ENCODE measurements at places on chromosomes 5 and 9.

GRCh38 chr9:28004900-28005299 lies 431.6 kb upstream of the C9orf72 start:
- DNase-seq = no peak

DNA sequence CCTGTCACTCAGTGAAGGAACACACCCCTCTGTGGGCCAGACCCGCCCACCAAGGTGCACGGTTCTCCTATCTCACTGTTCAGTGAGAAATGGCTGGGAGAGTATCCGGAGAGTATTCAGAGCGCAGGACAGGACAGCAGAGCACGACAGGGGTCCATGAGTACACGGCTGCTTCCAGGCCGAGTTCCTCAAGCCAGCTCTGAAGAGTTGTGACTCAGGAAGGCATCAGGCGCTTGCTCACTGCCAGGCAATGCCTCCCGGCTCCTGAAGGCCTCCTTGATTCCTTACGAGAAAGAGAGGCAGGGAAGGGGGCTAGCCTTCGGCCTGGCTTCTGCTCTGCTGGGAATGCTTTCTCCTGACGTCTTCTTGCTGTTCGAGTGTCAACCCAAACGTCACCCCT lies 132.1 kb upstream of the PPP1R26 start:
- no peak for DNase-seq

DNA sequence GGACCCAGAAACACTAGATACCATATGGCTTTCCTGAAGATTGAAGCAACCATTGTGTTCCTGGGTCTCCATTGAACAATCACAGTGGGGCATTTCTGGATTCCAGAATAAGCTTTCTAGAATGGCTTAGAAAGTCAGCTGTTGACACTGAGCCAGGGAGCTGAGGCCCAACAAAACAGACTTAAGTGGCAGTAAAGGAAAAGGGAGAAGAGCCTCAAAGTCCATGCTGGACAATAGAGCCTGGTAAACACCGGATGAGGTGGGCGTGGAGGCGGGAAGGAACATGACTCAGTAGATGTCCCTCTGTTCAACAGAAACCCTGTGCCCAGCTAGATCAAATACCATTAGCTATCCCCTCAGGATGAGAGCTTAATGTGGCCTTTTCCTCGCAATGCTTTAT lies 14.8 kb downstream of the SPARC start:
- DNase-seq = no peak

GRCh38 chr9:110104261-110104809 lies 103.6 kb downstream of the C9orf152 start:
- DNase-seq = no peak

DNA sequence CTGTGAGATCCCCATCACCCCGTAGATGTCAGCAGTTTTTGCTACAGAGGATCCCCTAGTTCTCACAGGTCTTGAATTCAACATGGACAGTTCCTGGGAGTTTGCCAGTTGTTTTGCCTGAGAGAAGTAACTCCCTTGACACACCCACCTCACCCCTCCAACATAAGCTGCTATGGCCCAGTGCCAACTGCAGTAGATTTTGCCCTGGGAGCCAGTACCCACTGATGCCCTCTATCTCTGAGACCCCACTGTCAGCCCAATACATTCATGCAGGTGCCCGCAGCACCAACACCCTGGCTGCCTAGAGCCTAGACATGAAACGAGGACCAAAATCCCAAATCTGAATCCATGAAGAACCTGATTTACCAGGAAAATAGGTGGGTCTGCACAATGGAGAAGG lies 583.9 kb upstream of the CTNND2 start:
- no peak for DNase-seq

GRCh38 chr9:1231998-1232919 lies 182.1 kb downstream of the DMRT2 start:
- DNase-seq = no peak

GRCh38 chr5:166679331-166679730 lies 1612.1 kb upstream of the WWC1 start:
- no peak for DNase-seq

DNA sequence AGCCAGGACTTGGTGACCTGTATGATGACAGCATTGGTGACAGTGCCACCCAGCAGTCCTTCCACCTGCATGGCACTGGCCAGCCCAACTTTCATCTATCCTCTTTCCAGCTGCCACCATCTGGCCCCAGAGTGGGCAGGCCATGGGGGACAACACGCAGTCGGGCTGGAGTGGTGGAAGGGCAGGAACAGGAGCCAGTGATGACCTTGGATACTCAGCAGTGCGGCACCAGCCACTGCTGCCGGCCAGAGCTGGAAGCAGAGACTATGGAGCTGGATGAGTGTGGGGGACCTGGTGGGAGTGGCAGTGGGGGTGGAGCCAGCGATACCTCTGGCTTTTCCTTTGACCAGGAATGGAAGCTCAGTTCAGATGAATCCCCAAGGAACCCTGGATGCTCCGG lies 56.9 kb downstream of the RUSC2 start:
- DNase-seq = no peak

DNA sequence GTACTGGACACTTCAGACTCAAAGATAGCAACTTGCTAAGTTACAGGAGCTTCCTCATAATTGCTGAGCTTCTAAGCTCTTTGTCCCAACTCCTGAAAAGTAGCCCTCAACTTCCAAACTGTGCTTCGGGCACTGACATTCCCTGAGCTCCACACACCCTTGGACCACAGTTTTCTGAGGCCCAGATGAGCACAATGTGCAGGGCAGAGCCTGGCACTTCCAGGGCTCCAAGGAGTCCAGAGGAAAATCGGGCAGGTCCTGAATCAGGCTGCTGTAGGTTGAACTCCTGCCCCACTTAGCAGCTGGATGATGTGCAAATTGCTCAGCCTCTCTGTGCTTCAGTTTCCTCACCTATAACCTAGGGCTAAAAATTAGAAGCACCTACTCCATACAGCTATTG lies 54.6 kb upstream of the KCNIP1 start:
- DNase-seq = no peak

- DNase-seq = no peak
These were observed 50.3 kb downstream of the TLE4 start for GRCh38 chr9:79621916-79622575.

DNA sequence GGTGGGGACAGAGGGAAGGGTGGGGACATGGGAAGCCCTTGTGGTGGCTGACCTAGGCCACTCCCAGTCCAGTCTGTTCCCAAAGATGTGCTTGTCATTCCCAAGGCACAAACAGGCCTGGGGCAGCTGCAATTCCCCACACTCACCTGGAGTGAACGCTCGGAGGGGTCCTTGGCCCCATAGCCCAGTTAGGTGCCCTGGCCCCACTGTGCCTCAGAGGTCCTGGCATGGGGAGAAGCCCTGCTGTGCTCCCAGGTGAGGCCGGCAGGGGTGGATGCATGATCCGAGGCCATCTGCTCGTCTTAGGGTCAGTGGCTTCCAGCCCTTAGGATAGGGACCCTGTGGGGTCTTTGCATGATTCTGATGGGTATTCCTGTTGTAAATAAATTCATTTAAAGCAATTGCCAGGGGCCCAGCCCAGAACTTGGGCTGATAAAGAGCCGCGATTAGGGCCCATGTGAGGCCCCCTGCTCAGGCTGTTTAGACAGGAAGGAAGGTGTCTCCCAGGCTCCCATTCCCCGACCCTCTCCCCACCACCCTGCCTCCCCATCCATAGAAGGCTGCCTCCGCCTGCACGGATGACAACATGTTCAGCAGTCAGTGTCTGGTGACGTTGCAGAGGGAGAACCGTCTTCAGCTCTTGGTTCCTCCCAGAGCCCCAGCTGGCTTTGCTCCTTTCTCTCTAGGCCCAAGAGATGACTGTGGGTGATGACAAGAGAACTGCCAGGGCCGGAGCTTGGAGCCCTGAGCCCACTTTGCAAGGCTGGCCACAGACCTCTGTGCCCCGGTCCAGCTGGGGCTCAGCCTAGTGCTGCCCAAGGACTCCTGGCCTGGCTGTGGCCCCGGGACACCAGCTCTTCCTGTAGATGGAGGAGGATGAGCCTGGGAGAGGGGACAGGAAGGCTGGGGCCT lies 28.4 kb upstream of the IRX4 start:
- DNase-seq = no peak

- no peak for DNase-seq
These were observed 95.6 kb downstream of the RFK start for GRCh38 chr9:76298521-76299144.

DNA sequence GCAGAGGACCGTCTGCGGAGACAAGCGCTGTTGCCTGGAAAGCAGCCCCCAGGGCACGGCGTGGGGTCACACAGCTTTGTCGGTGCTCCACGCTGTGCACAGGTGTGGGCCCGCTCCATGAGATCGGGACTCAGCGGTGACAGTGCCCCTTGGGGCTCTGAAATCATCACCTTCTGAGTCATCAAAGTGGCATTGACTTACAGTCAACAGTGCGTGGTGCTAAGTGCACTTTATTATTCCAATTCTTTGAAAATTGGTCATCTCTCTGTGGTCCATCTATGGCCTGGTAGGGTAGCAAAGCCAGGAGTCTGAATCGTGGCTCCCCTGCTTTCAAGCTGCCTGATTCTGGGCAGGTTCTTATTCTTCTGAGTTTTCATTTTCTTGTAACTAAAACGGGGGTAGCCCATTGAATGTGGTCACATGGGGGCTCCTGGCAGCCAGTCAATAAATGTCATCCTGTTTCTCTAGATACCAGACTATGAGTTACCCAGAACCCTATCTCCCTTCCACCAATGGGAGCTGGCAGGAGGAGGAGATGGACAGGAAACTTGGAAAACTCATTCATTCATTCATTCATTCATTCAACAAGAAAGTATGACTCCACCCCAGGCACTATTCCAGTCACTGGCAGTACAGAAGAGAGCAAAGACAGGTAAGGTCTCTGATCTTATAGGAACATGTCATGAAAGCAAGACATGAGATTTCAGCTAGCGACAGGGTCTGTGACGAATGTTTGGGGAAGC lies 20.3 kb upstream of the UNC5A start:
- no peak for DNase-seq

DNA sequence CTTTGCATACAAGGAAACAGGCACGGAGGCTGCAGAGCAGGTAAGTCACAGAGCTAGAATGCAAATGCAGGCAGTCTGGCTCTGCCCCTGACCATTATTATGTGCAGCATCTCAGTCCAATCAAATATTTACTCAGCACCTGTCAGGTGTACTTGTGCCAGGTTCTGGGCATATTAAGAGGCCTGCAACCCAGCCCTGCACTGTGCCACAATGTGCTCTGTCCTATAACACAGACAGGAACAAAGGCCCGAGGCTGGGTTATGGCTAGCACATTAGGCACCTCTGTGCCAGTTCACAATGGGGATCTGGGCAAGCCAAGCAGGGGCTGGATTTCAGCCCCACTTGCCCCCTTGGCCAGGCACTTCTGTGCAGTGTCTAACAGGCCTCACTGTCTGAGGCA lies 14.0 kb downstream of the ARL15 start:
- DNase-seq = no peak

- DNase-seq = no peak
These were observed 11.2 kb upstream of the ENC1 start for GRCh38 chr5:74651710-74652109.

- DNase-seq = no peak
These were observed 105.6 kb downstream of the FGF18 start for GRCh38 chr5:171525085-171525484.

DNA sequence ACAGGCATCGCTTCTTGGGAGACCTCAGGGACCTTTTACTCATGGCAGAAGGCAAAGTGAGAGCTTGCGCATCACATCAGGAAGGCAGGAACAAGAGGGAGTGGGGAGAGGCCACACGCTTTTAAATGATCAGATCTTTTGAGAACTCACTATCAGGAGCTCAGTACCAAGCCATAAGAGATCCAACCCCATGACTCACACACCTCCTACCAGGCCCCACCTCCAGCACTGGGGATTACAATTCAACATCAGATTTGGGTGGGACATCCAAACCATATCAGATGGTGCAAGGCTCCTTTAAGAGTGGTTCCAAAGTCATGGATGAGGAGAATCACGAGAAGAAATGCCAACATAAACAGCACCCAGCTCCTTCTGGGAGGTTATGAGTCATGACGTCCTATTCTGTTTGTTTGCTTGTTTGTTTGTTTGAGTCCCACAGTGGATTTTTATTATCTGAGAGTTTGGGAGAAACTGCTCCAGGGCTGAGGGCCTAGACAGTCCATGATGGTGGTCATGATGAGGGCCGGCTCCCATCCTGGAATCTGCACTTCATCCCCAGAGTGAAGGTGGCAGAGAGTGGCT lies 453.5 kb downstream of the GADD45G start:
- no peak for DNase-seq

GRCh38 chr5:74200560-74200959 lies 440.0 kb downstream of the ENC1 start:
- DNase-seq = no peak

- no peak for DNase-seq
These were observed 172.3 kb upstream of the NREP start for GRCh38 chr5:111929261-111929660.

GRCh38 chr9:137492464-137493363 lies 33.6 kb upstream of the NSMF start:
- DNase-seq = peak; percentile 13

DNA sequence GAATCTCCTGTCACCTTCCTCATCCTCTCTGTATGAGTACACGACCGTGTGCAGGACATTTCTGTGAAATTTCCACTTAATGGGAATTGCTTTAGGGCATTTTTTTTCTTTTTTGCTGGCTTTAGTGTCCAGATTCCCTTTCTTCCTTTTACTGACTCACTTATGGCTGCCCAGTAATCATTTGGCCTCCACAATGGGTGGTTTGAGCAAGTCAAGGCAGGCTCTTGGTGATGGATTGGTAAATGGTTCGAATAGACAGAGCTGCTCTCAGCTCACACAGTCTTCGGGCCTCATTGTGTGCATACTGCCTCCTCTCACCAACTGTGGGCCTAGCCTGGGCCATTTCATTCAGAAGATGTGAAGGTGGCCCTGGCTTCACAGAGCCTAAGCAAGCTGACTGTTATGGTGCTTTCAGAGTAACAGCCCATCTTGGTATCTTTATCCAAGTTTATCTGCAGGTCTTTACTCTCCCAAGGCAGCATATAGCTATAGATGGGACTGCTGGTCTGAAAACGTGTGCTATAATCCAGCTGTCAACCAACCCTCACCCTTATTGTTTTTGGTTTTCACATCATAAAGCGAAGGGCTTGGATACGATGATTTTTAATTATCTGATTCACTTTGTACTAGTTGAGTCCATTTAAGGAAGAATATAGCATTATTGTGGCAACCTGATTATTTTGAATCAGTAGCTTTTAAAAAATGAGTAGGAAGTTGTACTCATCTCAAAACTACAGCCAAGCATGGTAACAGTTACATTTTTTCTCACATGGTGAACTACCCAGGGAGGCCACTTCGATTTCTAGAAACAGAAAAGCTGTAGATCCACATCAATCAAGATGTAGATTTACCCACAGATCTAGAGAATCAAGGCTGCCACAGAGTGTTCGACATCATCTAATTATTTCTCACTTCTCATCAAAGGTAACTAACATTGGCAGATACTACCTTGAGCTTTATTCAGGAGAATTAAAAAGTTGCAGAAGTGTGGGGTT lies 50.4 kb upstream of the CKMT2 start:
- DNase-seq = no peak
